ENCODE measurements at places on chromosomes 4 and X.

- no peak for DNase-seq
- no peaks in the 10 kb centered on the region for H3K4me1 ChIP-seq
- no peaks in the 10 kb centered on the region for H3K27me3 ChIP-seq
- no peak overlapping the region for H3K27ac ChIP-seq
These were observed 38.8 kb downstream of the TBCK start for GRCh38 chr4:106277140-106277675.

GRCh38 chr4:71862315-71862714, 78.4 kb upstream of the GC start:
- DNase-seq, result no peak
- H3K27me3 ChIP-seq, result no peaks in the 10 kb centered on the region
- H3K36me3 ChIP-seq, result no peaks in the 10 kb centered on the region
- H3K4me1 ChIP-seq, result no peaks in the 10 kb centered on the region

GRCh38 chr4:174654634-174655033, 132.3 kb upstream of the HPGD start:
- no peak for DNase-seq
- H3K27ac ChIP-seq, result no peak overlapping the region
- no peak overlapping the region for H3K4me3 ChIP-seq
- no peaks in the 10 kb centered on the region for H3K36me3 ChIP-seq

DNA sequence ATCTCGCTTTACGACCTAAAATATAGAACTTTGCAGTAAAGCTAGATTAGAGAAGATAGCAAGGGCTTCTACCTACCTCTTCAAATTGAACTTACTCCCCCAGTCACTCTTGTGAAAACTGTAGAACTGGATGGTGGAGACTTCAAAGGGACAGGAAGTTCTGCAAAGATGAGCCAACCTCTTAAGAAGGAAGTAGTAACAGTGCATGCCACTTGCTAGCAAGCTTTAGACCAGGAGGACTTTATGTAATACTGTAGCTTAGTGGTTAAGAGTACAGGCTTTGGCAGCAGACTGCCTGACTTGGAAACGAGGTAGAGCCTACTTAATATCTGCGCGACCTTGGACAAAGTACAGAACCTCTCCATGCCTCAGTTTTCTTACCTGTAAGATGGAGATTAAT, 27.5 kb upstream of the VBP1 start:
- no peaks in the 10 kb centered on the region for H3K36me3 ChIP-seq
- no peaks in the 10 kb centered on the region for H3K4me1 ChIP-seq
- no peak overlapping the region for H3K27ac ChIP-seq
- no peak overlapping the region for H3K4me3 ChIP-seq
- no peak for DNase-seq
- no peaks in the 10 kb centered on the region for H3K27me3 ChIP-seq

- no peaks in the 10 kb centered on the region for H3K36me3 ChIP-seq
- H3K4me1 ChIP-seq, result no peaks in the 10 kb centered on the region
- no peak overlapping the region for H3K4me3 ChIP-seq
- H3K27me3 ChIP-seq, result no peaks in the 10 kb centered on the region
- no peak for DNase-seq
- H3K27ac ChIP-seq, result no peak overlapping the region
These were observed 50.2 kb upstream of the CXCL8 start for GRCh38 chr4:73690051-73690738.

DNA sequence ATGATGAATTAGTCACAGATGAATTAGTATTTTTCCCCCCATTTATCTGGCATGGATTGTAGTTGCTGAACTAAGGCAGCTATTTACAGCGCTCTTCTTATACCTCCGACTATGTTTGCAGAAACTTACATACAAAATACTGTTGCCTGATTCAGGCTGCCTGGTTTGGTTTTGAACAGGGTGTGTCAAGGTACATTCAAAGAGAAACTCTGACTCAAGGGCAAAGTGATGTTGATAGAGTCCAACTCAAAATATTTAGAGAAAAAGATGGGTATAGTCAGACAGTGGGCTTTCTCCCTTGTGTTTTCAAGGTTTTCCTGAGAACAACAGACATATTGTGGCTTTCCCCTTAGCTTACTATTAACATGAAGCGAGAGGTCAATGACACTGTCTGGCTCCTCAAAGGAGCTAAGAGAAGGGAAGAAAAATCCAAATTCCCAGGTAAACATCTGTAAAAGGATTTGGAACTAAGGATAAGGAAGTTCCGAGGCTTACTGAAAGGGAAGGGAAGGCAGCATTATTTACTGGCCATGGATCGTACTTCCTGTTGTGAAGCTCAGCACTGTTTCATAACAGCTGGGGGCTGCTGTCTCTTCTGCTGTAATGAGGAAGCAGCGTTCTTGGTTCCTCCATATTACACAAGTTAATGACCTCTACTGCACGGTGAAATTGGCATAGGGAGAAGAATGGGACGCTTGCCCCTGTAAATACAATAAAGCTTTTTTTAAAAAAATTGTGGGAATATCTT, 30.9 kb downstream of the FAM9C start:
- H3K4me1 ChIP-seq, result peaks cover 3% of the 10 kb centered on the region
- no peaks in the 10 kb centered on the region for H3K27me3 ChIP-seq
- peak; percentile 7 for DNase-seq
- no peak overlapping the region for H3K4me3 ChIP-seq
- no peak overlapping the region for H3K27ac ChIP-seq

Measured in esophagus squamous epithelium (tissue), 5 donors.